M059J (cell line): ENCODE measurements at places on chromosomes 11 and 22.

- no peak for DNase-seq
These were observed 23.0 kb downstream of the CRKL start for GRCh38 chr22:20940186-20940651.

GRCh38 chr11:5722622-5723021, 13.6 kb upstream of the OR56B1 start:
- no peak for DNase-seq

- peak; percentile 98 for DNase-seq
These were observed 450.4 kb downstream of the MIAT start for GRCh38 chr22:27107824-27108223.

- DNase-seq = peak; percentile 63
These were observed 107.9 kb downstream of the NAT10 start for GRCh38 chr11:34213366-34213765.

GRCh38 chr22:37818409-37819104, 4.6 kb upstream of the GALR3 start:
- peak; percentile 33 for DNase-seq

DNA sequence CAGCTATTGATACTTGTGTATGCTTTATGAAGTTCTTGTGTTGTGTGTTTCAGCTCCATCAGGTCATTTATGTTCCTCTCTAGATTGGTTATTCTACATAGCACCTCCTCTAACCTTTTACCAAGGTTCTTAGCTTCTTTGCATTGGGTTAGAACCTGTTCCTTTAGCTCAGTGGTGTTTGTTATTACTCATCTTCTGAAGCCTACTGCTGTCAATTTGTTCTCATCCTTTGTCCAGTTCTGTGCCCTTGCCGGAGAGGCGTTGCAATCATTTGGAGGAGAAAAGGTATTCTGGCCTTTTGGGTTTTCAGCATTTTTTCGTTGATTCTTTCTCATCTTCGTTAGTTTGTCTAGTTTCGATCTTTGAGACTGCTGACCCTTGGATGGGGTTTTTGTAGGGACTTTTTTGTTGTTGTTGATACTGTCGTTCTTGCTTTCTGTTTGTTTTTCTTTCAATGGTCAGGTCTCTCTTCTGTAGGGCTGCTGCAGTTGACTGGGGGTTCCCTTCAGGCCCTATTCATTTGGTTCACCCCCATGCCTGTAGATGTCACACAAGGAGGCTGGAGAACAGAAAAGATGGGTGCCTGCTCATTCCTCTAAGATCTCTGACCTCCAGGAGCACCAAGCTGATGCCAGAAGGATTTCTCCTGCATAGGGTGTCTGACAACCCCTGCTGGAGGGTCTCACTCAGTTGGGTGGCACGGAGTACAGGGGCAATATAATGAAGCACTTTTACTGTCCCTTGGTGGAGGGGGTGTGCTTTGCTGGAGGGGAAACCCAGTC, 35.9 kb upstream of the MUC15 start:
- no peak for DNase-seq

DNA sequence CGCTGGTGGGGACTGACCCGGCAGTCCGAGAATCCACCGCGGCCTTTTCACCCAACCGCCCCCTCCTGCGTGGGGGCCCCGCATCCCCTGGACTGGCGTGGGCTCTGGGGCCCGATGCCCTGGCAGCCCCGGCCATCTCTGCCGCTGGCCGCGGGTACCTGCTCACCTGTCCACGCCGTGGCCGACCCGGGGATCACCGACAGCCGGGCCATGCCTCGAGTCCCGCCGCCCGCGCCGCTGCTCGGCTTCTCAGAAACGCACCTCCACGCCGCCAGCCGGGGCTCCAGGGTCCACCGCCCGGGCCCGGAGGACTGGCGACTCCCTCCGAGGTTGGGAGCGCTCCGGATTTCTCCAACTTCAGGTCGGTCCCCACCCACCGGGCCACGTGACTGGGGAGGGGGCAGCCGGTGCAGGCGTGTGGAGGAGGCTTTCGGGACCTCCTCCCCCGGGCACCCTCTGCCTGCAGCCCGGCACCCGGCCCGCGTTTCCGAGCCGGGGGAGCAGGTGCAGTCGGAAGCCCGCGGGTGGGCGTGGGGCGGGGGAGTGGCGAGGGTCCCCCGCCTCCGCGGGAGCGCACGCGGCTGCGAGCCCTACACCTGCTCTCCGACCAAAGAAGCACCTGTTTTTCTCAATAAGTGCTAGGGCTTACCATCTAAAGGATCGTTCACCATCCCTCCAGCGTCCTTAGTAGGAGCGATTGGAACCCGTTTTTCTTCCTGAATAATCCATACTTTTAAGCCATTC, 554 bp upstream of the NRIP3 start:
- DNase-seq = peak; percentile 9

DNA sequence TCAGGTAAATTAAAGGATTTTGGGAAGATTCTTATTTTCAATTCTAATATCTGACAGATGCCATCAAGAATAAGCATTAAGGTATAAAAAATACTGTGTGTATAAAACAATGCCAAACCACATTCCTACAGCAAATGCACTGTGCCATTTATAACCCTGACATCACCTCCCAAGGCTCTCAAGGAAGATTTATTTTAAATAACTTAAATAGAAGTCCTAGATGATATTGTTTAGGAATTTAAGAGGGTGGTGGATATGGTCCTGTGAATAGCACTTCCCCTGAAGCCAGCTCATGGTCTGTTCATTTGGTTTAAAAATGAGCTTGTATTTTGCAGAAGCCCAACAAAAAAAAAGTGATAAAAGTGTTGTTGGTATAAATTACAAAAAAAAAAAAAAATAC, 32.1 kb downstream of the PPIL2 start:
- no peak for DNase-seq

- DNase-seq = no peak
These were observed 7.6 kb downstream of the VPS26B start for GRCh38 chr11:134231958-134232659.

DNA sequence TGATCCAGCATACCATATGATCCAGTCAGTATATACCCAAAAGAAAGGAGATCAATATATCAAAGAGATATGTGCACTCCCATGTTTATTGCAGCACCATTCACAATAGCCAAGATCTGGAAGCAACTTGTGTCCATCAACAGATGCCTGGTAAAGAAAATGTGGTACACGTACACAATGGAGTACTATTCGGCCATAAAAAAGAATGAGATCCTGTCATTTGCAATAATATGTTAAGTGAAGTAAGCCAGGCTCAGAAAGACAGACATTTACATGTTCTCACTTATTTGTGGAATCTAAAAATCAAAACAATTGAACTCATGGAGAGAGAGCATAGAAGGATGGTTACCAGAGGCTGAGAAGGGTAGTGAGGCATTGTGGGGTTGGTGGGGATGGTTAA, 27.0 kb downstream of the SNU13 start:
- DNase-seq = no peak

GRCh38 chr11:95266751-95267374, 35.9 kb upstream of the SESN3 start:
- no peak for DNase-seq
